ENCODE measurements at places on chromosomes 2 and 18. TPM values are rescaled to one million over a fixed set of nuclear protein-coding genes. Genes with fewer than 3 reads are reported as not detected.

PPP1CB gene
- 133 TPM for total RNA-seq

TSPYL6 gene
- total RNA-seq: not detected

TMEM178A gene
- 0.21 TPM for total RNA-seq

ZNF514 gene
- 6.2 TPM for total RNA-seq

HOXD9 gene
- 1.8 TPM for total RNA-seq

B3GNT7 gene
- total RNA-seq: 2.6 TPM

MTCL1 gene
- total RNA-seq: 52.5 TPM

OSR1 gene
- 6.6 TPM for total RNA-seq

CFAP53 gene
- 0.30 TPM for total RNA-seq

GPN1 gene
- total RNA-seq: 57.8 TPM

CABYR gene
- 15.4 TPM for total RNA-seq

CD8B2 gene
- not detected for total RNA-seq

SETBP1 gene
- 0.47 TPM for total RNA-seq

SP140L gene
- total RNA-seq: 3.4 TPM

EFEMP1 gene
- total RNA-seq: 44.6 TPM

RTP5 gene
- not detected for total RNA-seq

RAB11FIP5 gene
- 36.1 TPM for total RNA-seq

CAPN10 gene
- total RNA-seq: 15.6 TPM

SCYGR6 gene
- total RNA-seq: not detected
